ENCODE measurements at places on chromosomes 13 and 19.

DNA sequence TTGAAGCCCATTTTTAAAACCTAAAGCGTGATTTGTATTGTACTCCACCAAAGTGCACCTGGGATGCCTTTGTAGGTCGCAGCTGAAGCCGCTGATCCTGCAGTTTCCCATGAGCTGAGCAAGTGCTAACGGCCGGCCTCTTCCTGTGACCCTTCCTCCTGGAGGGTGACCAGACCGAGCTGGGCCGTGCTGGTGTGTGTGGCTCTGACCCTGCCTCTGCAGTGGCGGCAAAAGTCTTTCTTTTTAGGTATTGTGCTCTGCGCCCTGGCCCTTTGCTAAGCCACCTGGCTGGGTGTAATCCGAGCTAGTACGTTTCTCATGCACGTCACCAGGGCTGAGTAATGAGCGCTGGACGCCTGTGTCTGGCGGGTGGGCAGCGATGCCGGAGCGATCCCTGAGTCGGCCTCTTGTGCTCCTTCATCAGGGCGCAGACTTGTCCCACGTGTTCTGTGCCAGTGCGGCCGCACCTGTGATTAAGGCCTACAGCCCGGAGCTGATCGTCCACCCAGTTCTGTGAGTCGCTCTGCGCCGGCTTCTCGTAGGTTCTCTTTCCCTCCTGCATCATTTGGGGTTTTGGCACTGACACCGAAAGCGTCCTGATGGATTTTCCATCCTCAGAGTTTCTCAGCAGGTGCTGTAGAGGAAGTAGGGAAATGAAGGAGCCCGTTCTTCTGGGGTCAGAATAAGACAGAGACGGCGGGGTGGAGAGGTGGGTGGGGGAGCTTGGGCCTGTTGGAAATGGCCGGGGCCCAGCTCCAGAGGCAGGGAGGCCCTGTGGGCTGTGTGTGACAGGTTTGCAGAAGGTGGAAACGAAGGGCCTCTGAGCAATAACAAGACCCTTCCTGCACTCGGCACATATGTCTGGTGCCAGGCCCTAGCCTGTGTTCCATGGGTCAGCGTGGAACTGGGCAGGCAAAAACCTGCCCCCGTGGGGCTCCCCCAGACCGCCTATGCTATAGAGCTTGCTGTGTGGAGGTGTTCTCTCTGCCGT, 9.7 kb downstream of the NAXD start:
- DNase-seq: no peak

DNA sequence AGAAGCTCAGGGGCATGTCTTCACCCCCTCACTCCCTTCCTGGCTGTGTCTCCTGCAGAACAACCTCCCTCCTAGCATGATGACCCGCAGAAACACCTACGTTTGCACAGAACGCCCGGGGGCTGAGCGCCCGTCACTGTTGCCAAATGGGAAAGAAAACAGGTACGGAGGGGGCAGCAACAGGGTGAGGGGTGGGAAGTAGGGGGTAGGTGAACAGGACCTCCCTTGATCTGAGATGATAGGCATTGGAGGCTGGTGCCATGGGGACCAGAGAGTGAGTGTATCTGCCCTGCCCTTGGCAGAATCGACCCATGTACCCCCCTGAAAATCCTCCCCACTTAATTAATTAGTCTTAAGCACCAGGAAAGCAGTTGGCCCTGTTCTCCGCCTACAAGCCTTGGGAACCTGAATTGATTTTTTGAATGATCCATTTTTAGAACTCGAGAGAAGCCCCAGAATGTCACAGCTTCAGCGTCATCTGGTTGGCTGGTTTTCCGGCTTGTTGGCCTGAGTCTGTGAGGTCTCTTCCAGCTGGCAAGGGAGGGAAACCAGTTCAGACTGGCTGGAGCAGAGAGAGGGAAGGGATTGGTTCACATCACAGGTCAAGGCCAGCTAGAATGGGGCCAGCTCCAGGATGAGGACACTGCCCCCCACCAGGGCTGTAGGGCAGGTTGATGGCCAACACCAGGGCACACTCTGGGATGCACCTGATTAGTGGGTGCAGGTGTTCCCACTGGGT, 28.2 kb downstream of the CKM start:
- no peak for DNase-seq

DNA sequence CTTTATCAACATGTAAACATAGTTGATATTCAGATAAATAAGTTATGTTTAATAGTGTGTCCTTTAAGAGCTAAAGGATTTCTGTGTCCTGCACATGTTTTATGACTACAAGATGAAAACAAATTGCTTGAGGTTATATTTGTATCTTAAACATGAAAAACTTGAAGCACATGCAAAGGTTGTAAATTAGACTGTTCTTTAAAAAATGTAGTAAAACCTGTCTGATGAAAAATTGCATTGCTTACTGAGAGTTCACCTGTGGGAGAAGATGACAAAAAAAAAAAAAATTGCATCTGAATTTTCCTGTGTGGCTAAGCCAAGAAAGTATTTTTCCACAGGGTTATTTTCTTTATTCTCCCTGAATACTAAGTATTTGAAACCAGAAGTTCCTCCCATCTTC, 25.7 kb upstream of the LMO7 start:
- no peak for DNase-seq

DNA sequence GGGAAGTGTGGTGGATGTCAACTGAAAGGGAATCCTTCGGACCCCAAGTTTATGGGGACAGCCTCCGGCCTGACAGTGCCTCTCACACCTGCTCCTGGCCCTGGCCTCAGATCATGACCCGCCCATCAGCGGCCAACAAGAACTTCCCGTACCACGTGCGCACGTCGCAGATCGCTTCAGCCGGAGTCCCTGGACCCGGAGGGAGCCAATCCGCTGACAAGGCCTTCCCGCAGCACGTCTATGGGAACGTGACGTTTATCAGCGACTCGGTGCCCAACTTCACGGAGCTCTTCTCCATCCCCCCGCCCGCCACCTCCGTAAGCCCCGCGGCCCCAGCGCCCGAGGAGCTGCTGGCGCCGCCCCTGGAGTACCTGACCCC, 2.0 kb upstream of the MEGF8 start:
- DNase-seq: no peak

DNA sequence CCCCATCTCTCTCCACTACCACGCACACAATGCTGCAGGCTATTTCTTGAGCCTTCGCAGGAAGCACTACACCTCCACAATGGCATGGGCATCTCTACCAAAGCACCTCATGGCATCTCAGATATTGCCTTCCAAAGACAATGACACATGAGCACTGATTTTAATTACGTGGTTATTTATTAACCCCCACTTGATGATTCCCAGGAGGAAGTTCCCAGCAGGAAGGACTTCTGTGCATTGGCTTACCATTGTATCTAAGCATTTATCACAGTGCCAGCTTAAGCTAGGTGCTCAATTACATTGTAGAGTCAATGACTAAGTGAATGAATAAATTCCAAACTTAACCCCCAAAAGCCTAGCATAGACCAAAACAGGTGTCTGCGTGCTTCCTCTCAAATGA, 101.4 kb downstream of the ABCC4 start:
- no peak for DNase-seq

GRCh38 chr19:13796301-13797057, 1.2 kb downstream of the ZSWIM4 start:
- DNase-seq: peak; percentile 95

DNA sequence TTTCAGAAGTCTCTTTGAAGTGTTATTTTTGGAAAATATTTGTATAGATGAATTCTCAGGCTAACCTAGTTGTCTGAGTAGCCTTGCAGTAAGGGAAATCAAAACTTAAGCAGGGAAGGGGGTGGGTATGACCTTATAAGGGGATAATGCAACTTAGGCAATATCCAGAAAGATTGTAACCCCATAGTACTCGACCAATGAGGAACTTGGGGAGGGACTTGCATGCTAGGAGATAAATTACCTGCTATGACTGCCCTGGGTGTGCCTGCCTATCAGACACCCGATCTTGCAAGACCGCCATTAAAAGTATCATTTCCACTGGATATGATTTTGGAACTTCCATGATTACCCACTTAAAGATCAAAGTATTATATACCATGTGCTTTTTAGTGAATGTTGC, 23.0 kb upstream of the RFXAP start:
- DNase-seq: no peak

GRCh38 chr19:18233224-18233825, 7.1 kb upstream of the PDE4C start:
- DNase-seq: no peak

DNA sequence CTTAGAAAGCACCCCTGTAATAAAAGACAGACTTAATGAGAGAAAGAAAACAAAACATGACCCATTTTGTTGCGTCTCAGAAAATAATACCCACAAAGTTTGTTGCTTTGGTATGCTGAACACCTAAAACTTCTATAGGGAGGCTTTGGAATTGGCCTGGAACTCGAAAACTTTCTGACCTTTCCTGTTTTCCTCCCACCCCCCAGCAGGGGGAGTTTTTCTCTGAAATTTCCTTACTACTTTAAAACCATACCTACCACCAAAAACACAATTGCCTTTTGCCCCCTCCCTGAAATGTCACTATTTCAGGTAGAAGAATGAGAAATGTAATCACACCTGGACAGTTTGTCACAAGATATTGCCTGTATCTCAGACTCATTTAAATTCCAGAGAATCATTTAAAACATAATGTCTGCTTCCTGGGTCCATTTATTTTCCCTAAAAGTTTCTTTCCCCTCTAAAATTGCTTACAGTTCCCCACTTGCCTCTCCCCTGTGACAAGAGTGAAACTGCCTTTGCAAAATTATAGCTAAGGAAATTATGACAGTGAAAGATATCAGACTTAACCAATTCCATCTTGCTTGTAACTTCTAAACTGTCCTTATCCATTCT, 2700.2 kb downstream of the PCDH9 start:
- DNase-seq: no peak

- peak; percentile 31 for DNase-seq
Observed at GRCh38 chr13:44313674-44314073, 60.0 kb upstream of the SERP2 start.

DNA sequence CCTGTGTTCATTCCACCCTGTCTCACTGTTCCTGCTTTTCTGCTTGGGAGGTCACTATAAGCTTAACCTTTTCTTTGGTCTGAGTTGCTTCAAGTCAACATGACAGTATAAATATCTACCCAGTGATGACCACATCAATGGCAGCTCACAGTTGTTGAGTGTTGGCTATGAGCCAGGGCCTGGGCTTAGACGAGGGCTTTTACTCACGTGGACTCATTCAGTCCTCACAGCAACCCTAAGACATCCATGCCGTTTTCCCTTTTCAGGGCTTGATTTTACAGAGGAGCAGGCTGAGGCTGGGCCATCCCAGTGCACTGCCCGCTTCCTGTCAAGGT, 10.2 kb upstream of the CCDC97 start:
- no peak for DNase-seq

DNA sequence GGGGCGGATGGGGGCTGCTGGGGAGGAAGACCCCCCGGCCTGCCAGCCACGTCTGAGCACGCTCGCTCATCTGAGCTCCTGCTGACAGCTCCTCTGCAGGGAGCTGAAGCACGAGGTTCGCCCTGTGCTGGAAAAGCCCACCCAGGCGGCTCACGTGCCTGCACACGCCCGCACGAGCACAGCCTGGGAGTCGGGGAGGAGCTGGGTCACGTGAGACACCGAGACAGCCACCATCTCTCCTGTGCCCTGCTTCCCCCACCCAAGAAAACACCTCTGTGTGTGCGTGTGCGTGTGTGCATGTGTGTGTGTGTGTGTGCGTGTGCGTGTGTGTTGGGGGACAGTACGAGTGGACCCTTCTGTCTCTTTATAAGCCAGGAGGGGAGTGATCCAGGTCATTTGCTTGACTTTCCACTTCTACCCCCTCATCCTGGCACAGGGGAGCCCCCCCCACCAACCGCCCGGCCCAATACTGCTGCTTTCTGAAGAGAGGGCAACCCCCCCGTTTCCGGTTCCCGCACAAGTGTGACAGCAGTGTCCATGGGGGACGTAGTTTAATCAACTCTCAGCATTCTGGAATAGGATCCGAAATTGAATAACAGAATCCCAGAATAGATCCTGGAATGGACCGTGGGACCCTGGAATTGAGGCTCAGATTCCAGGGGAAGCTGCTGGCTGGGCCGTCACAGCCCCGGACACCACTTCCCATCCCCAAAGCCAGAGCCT, 42.5 kb downstream of the CELF5 start:
- DNase-seq: no peak

DNA sequence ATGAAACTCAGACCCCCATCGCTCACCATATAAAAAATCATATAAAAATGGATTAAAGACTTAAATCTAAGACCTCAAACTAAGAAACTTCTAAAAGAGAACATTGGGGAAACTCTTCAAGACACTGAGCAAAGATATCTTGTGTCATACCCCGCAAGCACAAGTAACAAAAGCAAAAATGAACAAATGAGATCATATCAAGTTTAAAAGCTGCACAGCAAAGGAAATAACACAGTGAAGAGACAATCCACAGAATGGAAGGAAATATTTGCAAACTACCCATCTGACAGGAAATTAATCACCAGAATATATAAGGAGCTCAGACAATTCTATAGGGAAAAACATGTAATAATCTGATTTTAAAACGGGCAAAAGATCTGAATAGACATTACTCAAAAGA, 808.3 kb downstream of the LIG4 start:
- no peak for DNase-seq

DNA sequence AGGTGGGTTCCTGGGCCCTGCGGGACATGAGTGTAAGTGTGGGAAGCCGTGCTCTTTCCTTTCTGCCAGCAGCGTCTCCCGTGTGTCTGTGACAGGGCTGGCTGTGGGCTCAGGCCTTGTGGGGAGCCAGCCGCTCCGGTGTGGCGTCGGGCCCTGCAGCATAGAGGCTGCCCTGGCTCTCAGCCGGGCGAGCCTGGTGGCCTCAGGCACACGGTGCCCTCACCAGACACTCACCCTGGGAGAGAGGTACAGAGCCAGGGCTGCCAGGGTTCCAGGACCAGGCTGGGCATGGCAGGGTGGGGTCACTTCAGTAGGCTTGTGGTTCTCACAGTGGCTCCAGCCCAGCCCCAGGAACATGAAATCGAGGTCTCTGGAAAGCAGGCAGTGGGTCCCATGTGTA, 324.8 kb downstream of the TEX29 start:
- no peak for DNase-seq

DNA sequence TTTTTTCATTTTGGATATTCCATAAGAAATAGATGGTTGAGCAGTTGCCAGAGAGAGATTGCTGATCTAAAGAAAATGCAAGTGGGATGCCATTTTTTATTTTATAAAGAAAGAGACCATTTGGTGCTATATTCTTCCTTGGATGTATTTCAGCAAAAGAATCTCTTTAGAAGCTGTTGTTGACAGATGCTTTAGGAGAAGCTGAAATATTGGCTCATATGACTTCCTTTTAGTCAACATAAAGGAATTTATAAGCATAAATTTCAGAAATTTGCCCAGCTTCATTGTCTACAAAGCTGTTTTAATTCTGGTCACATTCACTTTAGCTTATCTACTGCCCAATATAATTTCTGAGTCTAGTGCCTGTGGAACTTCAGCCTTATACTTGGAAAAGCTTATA, 36.9 kb downstream of the POLR1D start:
- DNase-seq: no peak

DNA sequence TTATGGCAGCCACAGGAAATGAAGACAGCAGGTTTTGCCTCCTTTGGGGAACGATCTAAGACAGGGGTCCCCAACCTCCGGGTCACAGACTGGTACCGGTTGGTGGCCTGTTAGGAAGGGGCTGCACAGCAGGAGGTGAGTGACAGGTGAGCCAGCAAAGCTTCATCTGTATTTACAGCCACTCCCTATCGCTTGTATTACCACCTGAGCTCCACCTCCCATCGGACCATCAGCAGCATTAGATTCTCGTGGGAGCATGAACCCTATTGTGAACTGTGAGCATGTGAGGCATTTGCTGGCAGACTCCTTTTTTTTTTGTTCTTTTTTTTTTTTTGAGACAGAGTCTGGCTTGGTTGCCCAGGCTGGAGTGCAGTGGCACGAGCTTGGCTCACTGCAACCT, 22.2 kb downstream of the F2RL3 start:
- no peak for DNase-seq
